H9 (cell line): ENCODE measurements at places on chromosomes 11 and 22. TPM values are rescaled to one million over a fixed set of nuclear protein-coding genes. Genes with fewer than 3 reads are reported as not detected.

STK33 gene
- 16.4 and 19.5 TPM in 2 replicates for total RNA-seq

SLC35F2 gene
- total RNA-seq, result 22.7 and 24.0 TPM in 2 replicates

ANKRD42 gene
- total RNA-seq, result 4.9 and 5.1 TPM in 2 replicates

TIMM10 gene
- total RNA-seq, result 126 and 130 TPM in 2 replicates

UCP3 gene
- 0.77 and 0.85 TPM in 2 replicates for total RNA-seq

BEST1 gene
- total RNA-seq, result 0.18 and 0.24 TPM in 2 replicates

IGSF22 gene
- total RNA-seq, result 0.35 TPM in 1 of 2 replicates, not detected in the other

SMIM35 gene
- not detected in 2 replicates for total RNA-seq

IL17RA gene
- total RNA-seq, result 8.7 and 12.4 TPM in 2 replicates

PDXP gene
- total RNA-seq, result 38.9 and 41.0 TPM in 2 replicates

B4GALNT4 gene
- total RNA-seq, result 101 and 105 TPM in 2 replicates

DUSP8 gene
- 3.2 and 4.4 TPM in 2 replicates for total RNA-seq

FADS2 gene
- total RNA-seq, result 316 and 322 TPM in 2 replicates

RASSF10 gene
- total RNA-seq, result 2.4 and 2.9 TPM in 2 replicates

DBX1 gene
- 0.15 TPM in 1 of 2 replicates, not detected in the other for total RNA-seq

MRPL21 gene
- total RNA-seq, result 82.3 and 91.5 TPM in 2 replicates

EFCAB6 gene
- 0.20 and 0.31 TPM in 2 replicates for total RNA-seq

BCO2 gene
- 0.31 and 0.44 TPM in 2 replicates for total RNA-seq

VEGFB gene
- 57.1 and 57.7 TPM in 2 replicates for total RNA-seq

CECR2 gene
- 145 and 154 TPM in 2 replicates for total RNA-seq

ARFGAP3 gene
- 14.1 and 15.0 TPM in 2 replicates for total RNA-seq

RASL10A gene
- total RNA-seq, result 0.90 and 0.92 TPM in 2 replicates

CD3G gene
- total RNA-seq, result not detected in 2 replicates

PRRG4 gene
- 1.2 TPM in 2 replicates for total RNA-seq

SAA4 gene
- total RNA-seq, result not detected in 2 replicates

ESAM gene
- 0.33 and 0.92 TPM in 2 replicates for total RNA-seq
